ENCODE measurements at places on chromosomes 1 and 21. TPM values are rescaled to one million over a fixed set of nuclear protein-coding genes. Genes with fewer than 3 reads are reported as not detected.

- no peaks in the 10 kb centered on the region for H3K36me3 ChIP-seq
- H3K4me1 ChIP-seq, result peaks cover 5% of the 10 kb centered on the region
- H3K27ac ChIP-seq, result peak overlapping the region; percentile 46
- H3K4me3 ChIP-seq, result no peak overlapping the region
Observed at GRCh38 chr1:61956784-61957183, 214.5 kb downstream of the PATJ start.

DNA sequence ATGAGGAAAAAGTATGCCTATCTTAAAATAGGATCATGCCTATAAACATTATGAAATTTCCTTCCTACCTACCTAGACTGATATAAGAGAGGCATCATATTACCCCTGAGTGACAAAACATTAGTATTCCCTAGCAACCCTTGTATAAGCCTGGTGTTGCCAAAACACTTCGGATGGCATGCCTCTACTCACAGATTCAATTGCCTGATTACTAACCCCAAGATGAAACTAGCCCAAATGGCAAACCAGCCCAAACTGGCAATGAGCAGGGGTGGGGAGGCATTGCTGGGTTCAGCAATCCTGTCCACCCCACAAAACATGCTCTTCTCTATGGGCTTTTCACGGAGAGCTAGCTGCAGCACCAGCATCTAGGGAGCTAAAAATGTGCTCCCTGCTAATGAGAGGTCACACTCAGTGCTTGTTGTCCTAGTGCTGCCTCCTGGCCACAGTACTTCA is 13.9 kb downstream of the PALMD start:
- peaks cover 17% of the 10 kb centered on the region for H3K36me3 ChIP-seq
- DNase-seq, result no peak
- H3K4me1 ChIP-seq, result peaks cover 100% of the 10 kb centered on the region
- peak overlapping the region; percentile 95 for H3K27ac ChIP-seq
- peak overlapping the region; percentile 7 for H3K4me3 ChIP-seq

- no peaks in the 10 kb centered on the region for H3K27me3 ChIP-seq
- peaks cover 4% of the 10 kb centered on the region for H3K36me3 ChIP-seq
- H3K4me1 ChIP-seq, result peaks cover 28% of the 10 kb centered on the region
- no peak overlapping the region for H3K4me3 ChIP-seq
- DNase-seq, result no peak
Observed at GRCh38 chr1:181159451-181160140, 71.1 kb downstream of the IER5 start.

DNA sequence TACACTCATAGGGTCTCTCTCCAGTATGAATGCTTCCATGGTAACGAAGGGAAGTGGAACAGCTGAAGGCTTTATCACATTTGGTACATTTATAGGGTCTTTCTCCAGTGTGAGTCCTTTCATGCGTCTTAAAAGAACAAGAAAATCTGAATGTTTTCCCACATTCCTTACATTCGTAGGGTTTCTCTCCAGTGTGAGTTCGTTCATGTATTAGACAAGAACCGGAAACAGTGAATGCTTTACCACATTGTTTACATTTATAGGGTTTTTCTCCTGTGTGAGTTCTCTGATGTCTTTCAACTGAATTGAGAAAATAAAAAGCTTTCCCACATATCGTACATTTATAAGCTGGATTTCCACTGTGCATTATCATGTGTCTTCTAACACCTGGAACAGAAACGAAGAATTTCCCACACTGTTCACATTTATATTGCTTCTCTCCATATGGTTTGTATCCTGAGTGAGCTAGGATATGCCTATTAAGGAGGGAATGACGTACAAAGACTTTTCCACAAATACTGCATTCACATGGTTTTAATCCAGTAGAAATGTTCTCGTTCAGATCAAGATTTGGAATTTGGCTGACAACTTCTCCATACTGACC is 3.4 kb downstream of the ZNF669 start:
- no peaks in the 10 kb centered on the region for H3K27me3 ChIP-seq
- no peak for DNase-seq
- peaks cover 55% of the 10 kb centered on the region for H3K36me3 ChIP-seq

DNA sequence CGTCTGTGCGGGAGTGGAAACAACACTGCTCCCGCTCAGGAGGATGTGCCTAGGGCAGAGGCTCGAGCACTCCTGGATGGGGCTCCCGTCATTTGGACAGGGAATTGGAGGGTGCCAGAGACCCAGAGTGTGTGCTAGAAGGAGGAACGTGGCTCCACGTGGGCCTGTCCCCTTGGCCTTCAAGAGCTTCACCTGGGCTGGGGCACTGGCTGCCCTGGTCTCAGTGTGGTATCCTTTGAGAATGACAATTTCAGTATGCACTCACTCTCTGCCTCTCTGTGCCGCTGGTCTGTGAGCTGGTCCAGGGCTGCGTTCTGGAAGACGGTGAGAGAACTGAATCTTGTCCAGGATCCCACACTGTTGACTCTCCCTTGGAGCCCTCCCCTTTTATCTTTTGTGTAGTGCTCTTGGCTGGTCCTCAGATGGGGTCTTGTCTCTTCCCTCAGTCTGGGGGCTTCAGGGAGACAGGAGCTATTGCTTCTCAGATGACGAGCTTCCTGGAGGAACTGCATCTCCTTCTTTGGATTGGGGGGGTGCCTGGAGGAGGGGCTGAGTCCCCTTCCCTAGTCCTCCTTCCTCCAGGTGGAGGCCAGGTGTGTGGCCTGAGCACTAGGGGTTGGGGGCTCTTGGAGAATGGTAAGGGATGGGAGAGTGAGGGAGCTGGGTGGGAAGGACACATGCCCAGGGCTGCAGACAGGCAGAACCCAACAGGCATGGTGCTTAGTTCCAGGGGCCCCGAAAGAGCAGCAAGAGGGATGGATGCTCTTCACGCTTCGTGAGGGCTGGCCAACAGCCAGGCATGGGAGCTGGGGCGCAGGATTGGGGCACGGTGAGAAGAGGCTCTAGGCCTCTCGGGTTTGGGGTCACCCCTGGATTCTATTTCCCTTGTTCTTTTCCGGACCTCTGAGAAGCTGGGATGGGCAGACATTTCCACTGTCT is 14.8 kb upstream of the ETV3L start:
- H3K27ac ChIP-seq, result no peak overlapping the region
- no peaks in the 10 kb centered on the region for H3K36me3 ChIP-seq
- H3K4me3 ChIP-seq, result no peak overlapping the region
- DNase-seq, result no peak

- no peaks in the 10 kb centered on the region for H3K27me3 ChIP-seq
- H3K36me3 ChIP-seq, result peaks cover 44% of the 10 kb centered on the region
- H3K4me3 ChIP-seq, result no peak overlapping the region
- peaks cover 7% of the 10 kb centered on the region for H3K4me1 ChIP-seq
Observed at GRCh38 chr1:200642481-200642880, 21.9 kb upstream of the KIF14 start.

- no peaks in the 10 kb centered on the region for H3K36me3 ChIP-seq
- no peaks in the 10 kb centered on the region for H3K4me1 ChIP-seq
- no peak overlapping the region for H3K27ac ChIP-seq
- no peak overlapping the region for H3K4me3 ChIP-seq
- H3K27me3 ChIP-seq, result peaks cover 10% of the 10 kb centered on the region
Observed at GRCh38 chr1:241802863-241803262, 45.1 kb upstream of the EXO1 start.

GRCh38 chr1:96384611-96385010 is 337.0 kb upstream of the PTBP2 start:
- no peaks in the 10 kb centered on the region for H3K4me1 ChIP-seq
- no peak overlapping the region for H3K4me3 ChIP-seq
- no peaks in the 10 kb centered on the region for H3K27me3 ChIP-seq
- no peak overlapping the region for H3K27ac ChIP-seq
- H3K36me3 ChIP-seq, result no peaks in the 10 kb centered on the region
- DNase-seq, result no peak

- H3K36me3 ChIP-seq, result no peaks in the 10 kb centered on the region
- H3K27ac ChIP-seq, result no peak overlapping the region
- DNase-seq, result no peak
- H3K4me3 ChIP-seq, result no peak overlapping the region
Observed at GRCh38 chr21:42981214-42981523, 6.8 kb downstream of the PKNOX1 start.

- no peak for DNase-seq
- no peak overlapping the region for H3K4me3 ChIP-seq
- H3K4me1 ChIP-seq, result no peaks in the 10 kb centered on the region
- H3K36me3 ChIP-seq, result peaks cover 18% of the 10 kb centered on the region
- H3K27me3 ChIP-seq, result no peaks in the 10 kb centered on the region
Observed at GRCh38 chr1:42479621-42480020, 16.5 kb downstream of the CCDC30 start.

DNA sequence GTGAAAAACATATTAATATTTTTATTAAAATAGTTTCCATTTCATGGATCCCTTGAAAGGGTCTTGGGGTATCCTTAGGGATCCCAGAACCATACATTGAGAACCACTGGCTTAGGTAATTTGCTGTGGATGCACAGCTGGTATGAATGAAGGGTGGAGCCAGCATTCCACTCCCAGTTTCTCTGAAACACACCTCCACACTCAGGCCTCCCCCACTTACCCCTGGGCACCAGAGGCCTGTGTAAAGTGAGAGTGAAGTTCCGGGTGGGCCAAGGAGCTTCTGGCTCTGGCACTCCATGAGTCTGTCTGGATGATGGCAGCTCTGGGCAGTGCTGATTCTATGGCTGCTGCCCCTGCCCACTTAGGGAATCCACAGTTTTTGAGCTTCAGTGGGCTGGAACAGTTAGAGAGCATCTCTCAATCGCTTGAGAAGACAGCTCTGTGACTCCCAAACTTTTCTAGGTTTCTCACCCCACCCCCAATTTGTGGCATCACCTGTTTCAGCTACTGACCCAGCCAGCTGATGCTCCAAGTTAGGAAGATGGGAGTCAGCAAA is 57.8 kb upstream of the CD1D start:
- H3K27ac ChIP-seq, result no peak overlapping the region
- H3K4me1 ChIP-seq, result peaks cover 5% of the 10 kb centered on the region
- H3K27me3 ChIP-seq, result peaks cover 48% of the 10 kb centered on the region

DNA sequence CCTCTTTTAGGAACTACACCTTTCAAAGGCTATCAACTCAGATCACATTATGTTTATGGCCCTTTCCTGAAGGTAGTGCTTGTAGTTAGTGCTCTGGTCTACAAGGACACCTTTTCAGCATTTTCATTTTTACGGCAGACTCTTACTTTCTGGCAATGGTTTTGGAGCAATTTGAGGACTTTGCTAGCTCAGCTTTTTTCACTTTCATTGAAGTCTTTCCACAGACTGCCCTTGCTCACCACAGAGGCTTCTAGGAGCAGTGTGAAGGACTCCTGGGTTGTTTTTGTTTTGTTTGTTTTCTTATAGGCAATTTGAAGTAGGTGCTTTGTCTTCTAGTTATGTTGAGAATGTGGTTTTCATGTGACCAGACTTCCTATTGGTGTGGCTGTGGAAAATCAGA is 43.1 kb downstream of the CD55 start:
- H3K4me1 ChIP-seq, result no peaks in the 10 kb centered on the region
- H3K36me3 ChIP-seq, result peaks cover 40% of the 10 kb centered on the region
- no peaks in the 10 kb centered on the region for H3K27me3 ChIP-seq
- H3K4me3 ChIP-seq, result no peak overlapping the region

- H3K4me3 ChIP-seq, result no peak overlapping the region
- DNase-seq, result no peak
- no peaks in the 10 kb centered on the region for H3K36me3 ChIP-seq
- H3K4me1 ChIP-seq, result no peaks in the 10 kb centered on the region
- H3K27me3 ChIP-seq, result peaks cover 56% of the 10 kb centered on the region
Observed at GRCh38 chr1:2935184-2935583, 86.1 kb upstream of the ACTRT2 start.

DNA sequence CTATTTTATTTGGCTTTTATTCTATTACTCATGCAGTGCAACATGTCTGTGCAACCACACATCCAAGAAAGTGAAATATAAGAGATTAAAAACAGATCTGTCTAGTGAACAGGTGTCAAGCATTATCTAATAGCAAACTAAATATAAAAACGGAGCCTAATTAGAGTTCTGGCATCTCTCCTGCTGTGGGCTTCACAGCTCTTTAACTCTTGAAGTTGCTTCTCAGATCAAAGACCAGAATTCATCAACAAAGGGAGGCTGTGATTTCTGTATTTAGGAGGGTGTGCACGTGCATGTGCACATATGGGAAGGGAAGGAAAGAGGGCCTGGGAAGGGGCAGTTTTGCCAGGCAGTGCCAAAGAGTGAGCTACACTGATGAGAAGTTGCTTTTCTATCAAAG is 81.0 kb downstream of the MIS18A start:
- H3K4me3 ChIP-seq, result no peak overlapping the region
- H3K36me3 ChIP-seq, result no peaks in the 10 kb centered on the region
- no peak for DNase-seq
- no peak overlapping the region for H3K27ac ChIP-seq

DNA sequence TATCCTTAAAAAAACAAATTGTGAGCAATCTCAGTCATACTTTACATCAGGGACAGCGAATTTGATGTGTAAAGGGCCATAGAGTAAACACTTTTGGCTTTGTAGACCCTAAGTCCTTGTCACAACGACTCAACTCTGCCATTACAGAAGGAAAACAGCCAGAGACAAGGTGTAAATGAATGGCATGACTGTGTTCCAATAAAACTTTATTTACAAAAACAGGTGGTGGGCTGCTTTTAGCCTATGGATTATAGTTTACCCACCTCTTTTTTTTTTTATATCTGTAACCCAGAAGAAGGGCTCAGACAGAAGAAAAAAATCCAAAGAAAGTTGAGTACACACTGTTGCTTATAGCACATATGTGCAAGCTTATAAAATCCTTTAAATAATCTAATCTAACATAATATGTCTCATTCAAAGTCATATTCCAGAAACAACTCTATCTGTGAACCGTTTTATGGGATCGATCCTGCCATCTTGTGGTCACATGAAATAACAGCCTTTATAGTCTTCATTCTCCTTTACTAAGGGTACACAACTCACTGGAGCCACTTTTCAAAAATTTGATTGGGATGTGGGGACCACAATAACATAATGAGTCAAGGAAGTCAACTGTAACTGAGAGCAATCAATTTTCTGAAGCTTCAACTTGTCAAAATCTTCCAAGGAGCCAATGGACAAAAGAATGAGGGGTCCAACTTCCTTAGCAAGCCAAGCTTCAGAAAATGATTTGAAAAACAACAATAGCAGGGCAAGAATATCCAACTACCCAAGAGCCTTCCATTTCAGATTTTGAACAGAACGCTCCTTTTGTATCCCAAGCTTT is 142.2 kb upstream of the KRTAP19-8 start:
- H3K4me1 ChIP-seq, result no peaks in the 10 kb centered on the region
- H3K36me3 ChIP-seq, result no peaks in the 10 kb centered on the region

DNA sequence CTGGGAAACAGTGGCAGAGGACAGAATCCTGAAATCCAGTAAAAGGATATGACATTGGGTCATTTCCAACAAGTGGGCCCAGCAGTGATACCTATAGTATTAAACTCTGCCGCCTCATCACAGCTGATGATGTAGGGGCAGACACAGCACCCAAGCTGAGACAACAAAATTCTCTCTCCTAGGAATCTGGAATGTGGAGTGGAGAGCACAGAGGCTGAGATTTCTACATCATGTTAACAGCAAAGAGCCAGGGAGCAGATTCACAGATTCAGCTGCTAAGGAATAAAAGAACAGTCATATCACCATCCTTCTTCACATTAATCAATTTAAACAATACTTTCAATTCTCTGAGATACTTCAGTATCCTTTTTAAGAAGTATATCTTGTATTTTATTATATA is 61.9 kb downstream of the CRP start:
- no peak for DNase-seq
- H3K27ac ChIP-seq, result no peak overlapping the region
- H3K4me1 ChIP-seq, result no peaks in the 10 kb centered on the region
- H3K27me3 ChIP-seq, result no peaks in the 10 kb centered on the region

Gene SON
- total RNA-seq, result 148 TPM

Gene ETNK2
- total RNA-seq, result 4.4 TPM

Gene MCL1
- total RNA-seq, result 97.0 TPM

Gene ZBTB8A
- 3.4 TPM for total RNA-seq

Gene TNFRSF25
- total RNA-seq, result 12.6 TPM

Gene ASTN1
- total RNA-seq, result 0.33 TPM

Gene SEMA6C
- 77.7 TPM for total RNA-seq

Gene UBXN10
- total RNA-seq, result 1.4 TPM

Gene SIM2
- total RNA-seq, result not detected

Gene REN
- not detected for total RNA-seq

Measured in left ventricle myocardium inferior (tissue), 1 donor.